Stimulated activated CD4-positive, alpha-beta T cell treated with anti-CD3 and anti-CD28 coated beads, Interleukin-1b, Interleukin-23, amount 100 ng/mL, for 1 hour (primary cell): ENCODE measurements at places on chromosomes 5 and 9.
A peak's percentile ranks its signal among the peaks of the same experiment; 100 is the strongest.

DNA sequence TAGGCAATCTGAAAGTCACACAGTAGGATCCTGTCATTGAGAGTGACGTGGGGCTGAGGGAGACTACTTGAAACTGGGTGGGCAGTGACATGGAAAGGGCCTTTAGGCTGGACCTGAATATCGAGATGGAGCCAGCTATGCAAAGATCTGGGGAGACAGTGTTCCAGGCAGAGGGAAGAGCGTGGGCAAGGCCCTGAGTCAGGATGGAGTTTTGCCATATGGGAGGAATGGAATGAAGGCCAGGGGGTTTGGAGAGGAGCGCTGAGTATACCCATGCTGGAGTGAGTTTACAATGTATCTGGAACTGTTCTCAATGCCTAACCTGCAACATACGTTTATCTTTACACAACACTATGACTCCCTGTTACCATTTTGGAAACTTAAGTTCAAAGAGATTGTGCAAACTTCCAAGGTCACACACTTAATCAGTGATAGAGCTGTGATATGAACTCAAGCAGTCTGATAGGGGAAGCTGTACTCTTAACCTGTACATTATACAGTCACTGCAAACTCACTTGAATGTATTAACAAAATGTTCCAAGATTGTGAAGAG is 33.5 kb downstream of the INSYN2B start:
- DNase-seq = no peak

- DNase-seq = no peak
Observed at GRCh38 chr9:120109242-120109641, 470.7 kb downstream of the CDK5RAP2 start.

GRCh38 chr5:173495225-173495904 is 121.1 kb downstream of the BOD1 start:
- no peak for DNase-seq

- no peak for DNase-seq
Observed at GRCh38 chr5:35125746-35126145, 78.0 kb upstream of the AGXT2 start.

- DNase-seq = no peak
Observed at GRCh38 chr9:124038790-124039633, 27.4 kb downstream of the LHX2 start.

GRCh38 chr9:128249908-128250838 is 25.6 kb downstream of the GOLGA2 start:
- peak; percentile 97 for DNase-seq

DNA sequence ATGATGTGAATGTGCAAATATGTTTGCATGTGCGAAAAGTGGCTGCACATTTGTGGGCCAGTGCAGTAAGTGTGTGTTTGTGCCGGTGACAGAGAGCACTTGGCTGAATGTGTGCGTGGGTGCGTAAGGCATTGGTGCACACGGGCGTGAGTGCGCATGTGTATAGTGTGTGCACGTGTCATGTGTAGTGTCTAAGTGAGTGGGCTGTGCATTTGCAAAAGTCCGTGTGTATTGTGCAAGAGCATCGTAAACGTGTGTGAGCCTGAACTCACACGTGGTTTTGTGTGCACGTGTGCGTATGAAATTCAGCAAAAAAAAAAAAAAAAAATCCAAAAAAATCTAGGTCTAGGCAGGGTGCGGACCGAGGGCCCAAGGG is 6.5 kb upstream of the EBF1 start:
- no peak for DNase-seq

DNA sequence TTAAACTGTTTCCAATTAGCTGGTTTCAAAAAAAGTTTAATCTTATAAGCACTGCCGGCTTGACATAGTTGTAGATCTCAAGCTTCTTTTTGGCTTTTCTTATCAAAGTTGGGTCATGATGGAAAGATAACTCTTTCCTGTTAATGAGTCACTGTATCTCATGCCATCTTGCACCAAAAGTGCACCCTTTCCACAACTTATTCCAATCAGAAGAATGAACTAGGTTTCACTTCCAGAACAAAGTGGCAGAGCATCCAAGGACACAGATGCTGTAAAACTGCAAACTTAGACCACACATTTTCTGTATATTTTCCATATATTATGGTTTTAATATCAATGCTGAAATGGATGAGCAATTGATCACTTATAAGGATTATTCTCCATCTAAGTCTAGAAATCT is 198.2 kb downstream of the GLIS3 start:
- no peak for DNase-seq

GRCh38 chr9:133119103-133119845 is 1.8 kb downstream of the RALGDS start:
- DNase-seq = no peak

- no peak for DNase-seq
Observed at GRCh38 chr9:18585996-18586395, 112.0 kb downstream of the ADAMTSL1 start.

DNA sequence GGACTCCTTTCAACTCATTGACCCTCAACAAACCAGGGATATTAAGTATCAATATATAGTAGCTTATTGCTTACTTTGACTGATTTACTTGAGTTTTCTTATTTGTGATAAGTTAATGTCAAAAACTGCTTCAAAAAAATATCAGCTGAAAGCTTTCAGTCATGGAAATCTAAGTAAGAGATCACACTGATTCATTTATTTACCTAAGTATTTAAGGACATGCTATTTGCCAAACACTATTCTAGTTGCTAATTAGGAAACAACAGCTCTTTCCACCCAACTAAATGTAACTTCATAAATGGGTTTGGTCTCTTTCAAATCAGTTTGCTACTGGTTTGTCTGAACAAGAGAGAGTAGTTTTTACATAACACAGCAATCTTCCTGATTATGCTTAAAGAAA is 48.2 kb downstream of the CHD1 start:
- DNase-seq = no peak
